Stimulated activated CD8-positive, alpha-beta memory T cell treated with anti-CD3 and anti-CD28 coated beads, Interleukin-7, amount 100 ng/mL, for 4 hours (primary cell): ENCODE measurements at places on chromosomes 2 and 18.

DNA sequence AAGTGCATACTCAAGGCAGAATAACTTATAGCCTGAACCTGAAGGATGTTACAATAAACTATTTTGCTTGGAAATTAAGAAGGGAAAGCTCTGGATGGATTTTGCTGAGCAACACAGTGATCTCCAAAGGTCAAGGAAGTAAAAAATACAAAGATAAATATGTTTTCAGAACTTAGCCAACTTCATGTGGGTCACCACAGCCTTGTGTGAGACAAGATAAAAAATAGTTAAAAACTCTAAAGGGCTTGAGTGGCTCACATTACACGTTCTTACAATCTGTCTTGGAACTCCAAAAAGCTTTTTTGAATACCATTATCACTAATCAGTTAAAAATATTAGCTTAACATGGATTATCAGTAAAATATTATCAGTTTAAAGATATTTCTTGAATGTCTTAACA is 28.9 kb upstream of the MTX2 start:
- DNase-seq, result no peak

DNA sequence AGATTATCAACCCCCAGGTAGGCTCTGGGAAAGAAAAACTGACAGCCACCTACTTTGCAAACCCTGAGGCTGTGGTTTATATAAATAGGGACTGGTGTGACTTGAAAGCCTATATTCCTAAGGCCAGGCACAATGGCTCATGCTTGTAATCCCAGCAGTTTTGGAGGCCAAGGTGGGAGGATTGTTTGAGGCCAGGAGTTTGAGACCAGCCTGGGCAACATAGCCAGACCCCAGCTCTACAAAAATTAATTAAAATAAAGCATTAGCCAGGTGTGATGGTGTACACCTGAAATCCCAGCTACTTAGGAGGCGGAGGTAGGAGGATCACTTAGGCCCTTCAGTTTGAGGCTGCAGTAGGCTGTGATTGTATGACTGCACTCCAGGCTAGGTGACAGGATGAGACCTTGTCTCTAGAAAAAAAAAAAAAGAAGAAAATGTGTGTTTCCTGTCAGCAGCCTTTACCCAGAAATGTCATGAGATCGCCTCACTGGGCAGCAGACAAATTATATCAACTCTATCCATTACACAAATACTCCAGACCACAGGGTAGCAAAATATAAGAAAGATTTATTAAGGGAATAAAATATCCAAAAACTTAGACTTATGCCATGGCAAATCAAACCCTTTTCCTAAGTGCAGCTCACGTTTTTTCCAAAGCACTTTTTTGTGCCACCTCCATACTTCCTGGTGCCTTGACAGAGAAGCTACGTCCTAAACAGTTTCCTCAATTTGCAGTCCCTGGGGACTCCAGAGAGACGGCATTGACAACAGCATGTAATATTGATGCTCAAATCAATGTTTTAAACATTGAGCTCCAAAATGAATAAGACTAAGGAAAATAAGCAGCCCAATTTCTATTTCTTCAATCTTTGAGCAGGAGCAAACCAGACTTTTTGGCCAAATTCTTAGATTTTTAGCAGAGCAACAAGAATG is 190.8 kb upstream of the NDUFV2 start:
- DNase-seq, result no peak

- no peak for DNase-seq
These were observed 158.6 kb downstream of the CTIF start for GRCh38 chr18:48697441-48697840.

DNA sequence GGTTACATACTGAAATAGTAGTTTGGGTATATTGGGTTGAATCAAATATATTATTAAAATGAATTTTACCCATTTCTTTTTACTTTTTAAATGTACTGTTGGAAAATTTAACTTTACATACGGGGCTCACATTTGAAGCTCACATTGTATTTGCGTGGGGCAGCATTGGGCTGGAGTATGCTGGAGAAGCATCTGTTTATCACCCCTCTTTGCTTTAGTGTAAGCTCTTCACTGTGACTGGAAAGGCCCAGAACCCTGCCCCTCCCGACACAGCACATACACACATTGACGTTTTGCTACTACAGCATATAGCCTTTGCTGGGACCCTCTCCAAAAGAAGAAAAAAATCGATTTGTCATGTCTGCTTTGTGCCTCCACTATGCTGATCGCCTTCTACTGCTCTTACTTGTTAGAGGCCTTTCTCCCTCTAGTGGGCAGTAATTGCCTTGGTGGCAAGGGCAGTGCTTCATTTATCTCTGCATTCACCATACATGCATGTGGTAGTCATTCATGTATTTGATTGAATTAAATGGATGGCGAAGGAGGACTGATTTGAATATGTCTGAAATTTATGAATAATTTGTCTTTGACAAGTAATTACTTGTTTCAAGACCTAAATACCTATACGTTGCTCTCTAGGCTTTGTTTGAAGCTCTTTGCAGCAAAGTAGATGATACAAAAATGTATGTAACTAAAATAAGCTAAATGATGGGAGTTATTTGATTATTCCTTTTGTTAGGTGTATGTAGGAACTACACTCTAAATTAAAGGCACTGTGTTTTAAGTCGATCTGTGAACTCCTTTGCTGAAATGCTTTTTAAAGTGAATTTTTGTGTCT is 37.4 kb downstream of the VAPA start:
- DNase-seq, result no peak

GRCh38 chr2:226791056-226791486 is 8.5 kb downstream of the IRS1 start:
- peak; percentile 42 for DNase-seq

GRCh38 chr2:25808006-25808383 is 70.3 kb downstream of the ASXL2 start:
- DNase-seq, result no peak

DNA sequence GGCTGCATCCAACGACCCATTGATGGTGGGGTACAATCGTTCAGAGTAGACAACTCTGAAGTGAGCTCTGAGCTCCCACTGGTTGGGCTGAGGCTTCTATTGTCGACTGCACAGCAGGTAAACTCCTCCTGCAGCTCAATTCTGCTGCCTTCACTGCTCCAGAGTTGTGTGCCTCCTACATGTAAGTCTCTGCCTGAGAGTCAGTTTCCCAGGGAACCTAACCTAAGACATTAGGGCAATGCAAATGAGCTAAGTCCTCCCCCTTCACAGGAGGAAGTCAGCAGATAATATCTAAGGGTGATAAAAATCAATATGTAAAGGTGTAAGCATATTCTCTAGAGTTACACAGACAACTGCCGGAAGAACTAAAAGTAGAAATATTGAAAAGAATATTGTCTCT is 22.5 kb upstream of the ACYP2 start:
- no peak for DNase-seq

DNA sequence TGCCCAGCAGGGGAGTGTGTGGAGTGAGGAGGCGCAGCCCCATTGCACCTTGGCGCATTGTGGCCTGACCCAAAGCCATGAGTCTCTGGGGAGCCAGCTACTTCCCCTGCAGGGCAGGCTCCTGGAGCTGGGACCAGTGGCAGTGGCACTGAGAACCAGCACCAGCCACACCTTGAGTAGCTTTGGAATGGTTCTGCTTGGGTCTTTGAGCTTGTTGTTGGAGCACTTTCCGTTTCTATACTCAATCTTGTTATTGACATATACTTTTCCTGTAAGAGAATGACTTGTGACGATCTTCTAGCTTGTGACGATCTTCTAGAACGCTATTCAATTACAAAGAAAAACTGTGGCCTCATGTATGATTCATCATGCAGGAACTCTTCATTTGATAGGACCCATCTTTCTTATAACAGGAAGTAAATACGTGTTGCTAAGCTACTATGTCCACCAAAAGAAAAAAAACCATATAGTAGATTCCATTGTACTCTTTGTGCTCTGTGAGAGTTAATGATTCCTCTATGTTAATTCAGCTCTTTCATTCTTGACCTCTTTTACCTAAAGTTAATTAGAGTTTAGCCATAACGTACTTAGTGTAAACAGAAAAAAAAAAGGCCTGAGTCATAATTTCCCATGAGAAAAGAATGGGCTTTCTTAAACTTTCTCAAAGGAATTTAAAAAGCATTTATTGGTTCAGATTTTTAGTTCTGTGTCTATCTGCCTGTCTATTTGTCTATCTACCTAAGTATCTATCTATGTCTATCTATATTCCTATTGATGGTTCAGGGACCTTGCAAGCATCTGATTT is 113.1 kb downstream of the GATA6 start:
- DNase-seq, result no peak

DNA sequence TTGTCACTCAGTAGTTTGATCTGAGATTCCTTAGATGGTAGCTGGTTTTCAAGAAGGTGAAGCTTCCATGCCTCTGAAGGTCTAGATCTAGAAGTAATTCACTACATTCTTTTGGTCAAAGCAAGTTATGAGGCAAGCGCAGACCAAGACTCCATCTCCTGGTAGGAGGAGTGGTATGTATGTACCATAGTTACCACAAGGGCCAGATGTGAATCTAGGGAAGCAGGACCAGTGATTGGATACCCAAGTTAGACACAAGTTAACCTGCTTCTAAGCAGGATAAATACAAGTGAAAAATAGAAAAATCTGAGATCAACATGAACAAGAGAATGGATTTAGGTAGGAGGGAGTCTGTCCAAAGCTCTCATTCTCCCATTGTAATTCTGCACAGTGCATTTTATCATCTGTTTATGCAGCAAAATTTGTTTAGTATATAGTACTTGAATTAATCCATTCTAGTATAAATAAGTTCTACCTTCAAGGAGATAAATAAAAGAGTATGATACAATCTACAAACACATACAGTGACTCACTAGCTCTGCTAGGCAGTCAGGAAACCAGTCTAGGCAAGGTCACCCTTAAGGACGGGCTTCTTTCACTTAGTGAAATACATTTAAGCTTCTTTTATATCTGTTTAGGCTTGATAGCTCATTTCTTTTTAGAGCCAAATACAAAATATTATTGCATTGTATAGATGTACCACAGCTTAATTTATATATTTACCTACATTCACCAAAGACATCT is 14.2 kb upstream of the DOCK10 start:
- no peak for DNase-seq

DNA sequence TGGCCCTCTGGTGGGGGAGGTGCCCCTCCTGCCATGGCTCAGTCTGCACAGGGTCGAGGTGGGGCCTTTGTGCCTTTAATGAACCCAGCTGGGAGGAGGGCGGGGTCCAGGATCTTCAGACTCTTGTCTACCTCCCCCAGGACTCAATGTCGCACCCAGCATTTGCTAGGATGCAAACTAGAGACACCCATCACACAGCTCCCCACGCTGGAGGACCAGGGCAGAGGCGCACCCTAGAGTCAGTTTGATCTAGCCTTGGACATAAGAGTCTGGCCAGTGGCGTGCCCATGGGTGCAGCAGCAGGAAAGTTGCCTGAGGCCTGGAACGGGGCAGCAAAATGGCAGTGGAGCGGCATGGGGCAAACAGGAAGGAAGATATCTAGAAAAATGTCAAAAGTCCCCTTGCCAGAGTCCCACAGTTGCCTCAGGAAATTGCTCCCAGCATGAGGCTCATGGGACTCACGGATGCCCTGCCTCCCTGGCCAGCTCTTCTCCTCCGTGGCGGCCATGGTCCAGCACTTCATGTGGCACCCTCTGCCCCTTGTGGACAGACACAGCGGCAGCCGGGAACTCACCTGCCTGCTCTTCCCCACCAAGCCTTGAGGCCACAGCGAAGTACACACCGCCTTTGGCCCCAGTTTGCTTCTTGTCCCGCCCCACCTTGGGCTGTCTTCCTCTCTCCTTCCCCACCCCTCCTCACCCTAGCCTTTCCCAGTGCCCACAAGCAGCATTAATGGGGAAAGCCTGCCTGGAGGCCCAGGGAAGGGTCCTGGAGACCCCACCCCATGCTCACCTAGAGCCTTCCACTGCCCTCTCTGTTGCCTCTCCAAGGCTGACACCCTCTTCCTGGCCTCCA is 17.7 kb downstream of the SH2D6 start:
- no peak for DNase-seq
